ENCODE measurements at places on chromosomes 3 and 15. TPM values are rescaled to one million over a fixed set of nuclear protein-coding genes. Genes with fewer than 3 reads are reported as not detected.

Gene INKA1
- 1.5 TPM for total RNA-seq

Gene THRB
- total RNA-seq, result 9.8 TPM

Gene MELTF
- 3.0 TPM for total RNA-seq

Gene CHST2
- total RNA-seq, result 1.8 TPM

Gene OR5K2
- not detected for total RNA-seq

Gene ALDH1L1
- total RNA-seq, result 5.9 TPM

Gene TM4SF18
- 0.82 TPM for total RNA-seq

Gene CATSPER2
- total RNA-seq, result 4.9 TPM

Gene TFRC
- total RNA-seq, result 117 TPM

Gene OR5H2
- total RNA-seq, result not detected

Gene C2CD4A
- 0.14 TPM for total RNA-seq

Gene ECE2
- total RNA-seq, result not detected

Gene MYO9A
- total RNA-seq, result 65.9 TPM

Gene ISLR
- 18.8 TPM for total RNA-seq

Gene CADPS
- 4.6 TPM for total RNA-seq

Gene PRR23E
- total RNA-seq, result not detected

Gene PSMA4
- 45.8 TPM for total RNA-seq

Gene WDR53
- total RNA-seq, result not detected

Gene DUOX2
- total RNA-seq, result 0.68 TPM

Gene SLC25A36
- total RNA-seq, result 52.7 TPM

Gene NRROS
- 2.5 TPM for total RNA-seq

Gene LMLN
- total RNA-seq, result 1.00 TPM

Gene LMAN1L
- not detected for total RNA-seq

Gene MUC20
- 65.9 TPM for total RNA-seq

Gene RGMA
- total RNA-seq, result 8.6 TPM

Gene TF
- 1.1 TPM for total RNA-seq

Gene PSTPIP1
- total RNA-seq, result 7.9 TPM

Gene CDCP1
- total RNA-seq, result 64.6 TPM
